Aorta (tissue), 5 donors: ENCODE measurements at places on chromosomes 7 and 10.

GRCh38 chr10:9362721-9363120 lies 1308.2 kb downstream of the GATA3 start:
- no peak for DNase-seq

- DNase-seq = no peak
Observed at GRCh38 chr10:1977461-1977860, 240.1 kb upstream of the ADARB2 start.

DNA sequence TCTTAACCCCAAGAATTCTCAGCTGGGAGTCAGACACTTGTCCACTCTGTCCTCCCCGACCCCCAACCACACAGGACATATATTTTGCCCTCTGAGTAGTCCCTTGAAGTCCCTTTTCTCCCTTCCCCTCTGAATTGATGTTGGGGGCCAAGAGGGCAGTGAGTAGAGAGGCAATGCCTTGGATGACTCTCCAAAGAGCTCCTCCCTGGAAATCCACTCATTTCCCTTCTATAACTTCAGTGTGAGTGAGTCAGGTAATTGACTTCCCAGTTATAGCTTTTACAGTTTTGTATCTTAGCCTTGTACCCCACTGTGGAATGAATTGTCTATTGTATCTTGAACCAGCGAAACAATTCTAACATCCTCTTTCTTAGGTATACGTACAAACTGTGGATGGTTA lies 9.2 kb upstream of the ODAD2 start:
- no peak for DNase-seq

DNA sequence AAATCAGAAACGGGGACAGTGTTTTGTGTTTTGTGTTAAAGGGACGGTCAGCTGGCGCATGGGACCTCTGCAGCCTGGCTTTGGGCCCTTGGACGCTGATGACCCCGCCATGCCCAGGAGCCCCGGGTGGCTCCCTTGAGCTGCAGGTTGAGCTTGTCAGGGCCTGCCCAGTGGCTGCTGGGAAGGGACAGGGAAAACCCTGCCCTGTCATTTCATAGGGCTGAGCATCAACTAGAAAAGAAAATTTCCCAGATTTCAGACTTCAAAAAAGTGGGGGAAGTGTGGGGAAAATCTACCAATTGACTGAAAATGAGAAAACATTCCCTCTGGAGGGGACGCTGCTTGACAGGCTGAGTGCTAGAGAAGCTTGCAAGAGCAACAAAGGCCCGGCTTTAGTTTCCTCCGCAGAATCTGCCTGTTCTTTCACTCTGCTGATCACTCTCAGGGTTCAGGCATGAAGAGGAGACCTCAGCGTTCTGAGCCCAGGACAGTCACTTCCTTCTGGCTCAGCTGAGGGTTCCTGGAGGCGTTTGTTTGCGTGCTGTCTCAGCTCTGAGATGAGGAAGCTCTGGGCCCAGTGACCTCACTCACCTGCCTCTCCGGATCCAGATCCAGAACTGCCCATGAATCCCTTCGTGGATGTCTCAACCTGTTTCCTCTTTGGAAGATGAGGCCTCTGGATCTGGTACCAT lies 18.6 kb upstream of the DNAJB6 start:
- peak; percentile 80 for DNase-seq

DNA sequence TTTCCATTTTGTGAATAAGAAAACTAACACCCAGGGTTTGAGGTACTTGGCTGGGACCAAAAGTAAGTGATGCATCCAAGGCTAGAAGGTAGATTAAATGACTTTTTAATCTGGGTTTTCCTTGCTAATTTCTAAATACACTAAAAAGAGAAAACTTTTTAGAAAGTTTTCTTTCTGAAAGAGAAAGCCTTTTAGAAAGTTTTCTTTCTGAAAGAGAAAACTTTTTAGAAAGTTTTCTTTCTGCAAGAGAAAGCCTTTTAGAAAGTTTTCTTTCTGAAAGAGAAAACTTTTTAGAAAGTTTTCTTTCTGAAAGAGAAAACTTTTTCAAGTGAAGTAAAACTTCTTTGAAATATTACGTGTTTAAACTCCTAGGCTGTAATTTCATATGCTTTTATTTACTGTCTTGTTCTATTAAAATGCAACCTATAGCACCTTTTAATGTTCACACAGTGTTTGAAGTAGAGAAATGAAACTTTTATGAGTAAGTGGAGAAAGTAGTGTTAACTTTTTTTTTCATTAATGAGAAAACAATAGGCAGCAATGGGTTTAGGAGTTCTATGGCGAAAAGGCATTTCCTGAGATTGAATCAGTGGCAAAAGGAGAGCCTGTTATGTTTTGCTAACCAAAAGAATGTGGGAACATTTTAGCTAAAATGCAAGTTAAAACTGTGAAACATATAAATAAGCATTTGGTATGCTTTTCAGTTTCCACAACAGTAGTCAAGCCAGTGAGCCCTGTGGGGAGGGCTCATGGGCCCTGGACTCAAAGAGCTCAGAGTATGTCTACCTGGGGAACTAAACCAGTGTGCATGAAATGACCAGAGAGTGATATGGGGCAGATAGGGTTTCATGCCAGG lies 103.7 kb downstream of the RBM20 start:
- no peak for DNase-seq

DNA sequence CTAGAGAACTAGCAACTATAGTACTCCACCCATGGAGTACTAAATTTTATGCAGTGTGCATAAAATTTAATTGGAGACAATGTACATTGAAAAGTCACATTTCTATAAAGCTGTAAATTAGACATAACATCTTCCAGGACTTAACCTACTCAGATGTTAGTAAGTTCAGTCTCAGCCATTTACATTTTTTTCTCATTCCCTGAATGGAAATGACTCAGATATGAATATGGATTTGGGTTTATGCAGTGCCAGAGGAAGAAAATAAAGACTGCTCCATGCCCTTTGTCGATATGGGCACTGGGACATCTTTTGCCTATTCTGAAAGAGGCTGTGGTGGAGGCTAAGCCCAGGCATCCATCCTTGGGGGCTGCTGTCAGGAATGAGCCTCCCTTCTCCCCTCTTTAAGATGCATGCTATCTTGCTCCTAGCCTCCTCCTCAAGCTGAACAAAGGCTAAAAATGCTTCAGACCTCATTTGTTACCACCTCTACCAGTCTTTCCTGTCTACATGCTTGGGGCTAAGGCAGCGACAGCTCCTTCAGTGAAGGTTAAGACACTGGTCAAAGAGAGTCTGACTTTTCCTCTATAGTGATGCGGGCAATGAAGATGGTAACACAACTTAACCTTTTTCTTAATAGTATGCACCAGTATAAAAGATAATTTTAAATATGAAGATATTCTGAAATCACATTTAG lies 486.8 kb upstream of the ANKRD30A start:
- DNase-seq = no peak
